ENCODE measurements at places on chromosomes 4 and X.

- no peak for DNase-seq
Measured at GRCh38 chr4:110663738-110664444, 41.0 kb upstream of the PITX2 start.

DNA sequence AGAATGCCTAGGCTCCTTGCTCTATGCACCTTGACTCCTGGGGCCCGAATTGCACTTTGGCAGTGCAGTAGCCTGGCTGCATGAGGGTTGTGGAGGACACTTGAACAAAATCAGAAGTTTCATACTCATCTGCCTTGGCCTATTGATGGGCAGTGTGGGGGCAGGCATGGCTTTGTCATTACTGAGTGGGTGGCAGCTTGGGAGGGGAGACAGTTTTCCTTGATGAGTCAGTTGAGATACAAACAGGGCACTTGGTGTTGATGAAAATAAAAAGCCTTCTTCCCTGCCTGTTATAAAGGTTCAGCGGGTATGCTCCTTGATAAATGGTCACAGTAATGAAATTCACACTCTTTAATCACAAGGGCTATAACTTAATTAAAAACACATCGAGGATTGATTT, 126.8 kb upstream of the MAMLD1 start:
- no peak for DNase-seq

DNA sequence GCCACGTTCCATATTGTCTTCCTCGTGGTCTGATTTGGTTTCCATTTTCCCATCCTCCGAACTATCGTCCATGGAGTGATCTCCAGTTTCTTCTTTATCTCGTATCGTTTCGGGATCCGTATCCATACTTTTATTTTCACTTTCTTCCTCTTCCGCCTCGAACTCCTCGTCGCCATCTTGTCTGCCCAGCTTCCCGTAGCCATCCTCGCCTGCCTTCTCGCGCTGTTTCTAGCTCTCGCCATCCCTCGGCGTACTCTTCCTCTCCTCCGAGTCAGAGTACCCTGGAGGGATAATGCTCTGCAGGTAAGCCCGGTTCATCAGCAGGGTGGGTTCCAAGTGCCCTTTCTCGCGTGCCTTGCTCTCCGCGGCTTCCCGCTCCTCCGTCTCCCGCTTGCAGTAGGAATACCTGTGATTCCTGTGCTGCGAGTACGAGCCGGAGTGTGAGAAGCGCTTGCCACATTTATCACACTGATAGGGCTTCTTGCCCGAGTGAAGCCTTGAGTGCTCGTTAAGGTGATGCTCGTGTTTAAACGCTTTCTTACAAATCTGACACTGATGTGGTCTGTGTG, 134.5 kb upstream of the TAPT1 start:
- DNase-seq, result no peak

GRCh38 chr4:139282065-139282720, 2.2 kb upstream of the MGARP start:
- DNase-seq, result no peak

- no peak for DNase-seq
Measured at GRCh38 chr4:38368613-38369012, 295.4 kb upstream of the KLF3 start.

- no peak for DNase-seq
Measured at GRCh38 chr4:75686346-75686745, 13.1 kb upstream of the G3BP2 start.

DNA sequence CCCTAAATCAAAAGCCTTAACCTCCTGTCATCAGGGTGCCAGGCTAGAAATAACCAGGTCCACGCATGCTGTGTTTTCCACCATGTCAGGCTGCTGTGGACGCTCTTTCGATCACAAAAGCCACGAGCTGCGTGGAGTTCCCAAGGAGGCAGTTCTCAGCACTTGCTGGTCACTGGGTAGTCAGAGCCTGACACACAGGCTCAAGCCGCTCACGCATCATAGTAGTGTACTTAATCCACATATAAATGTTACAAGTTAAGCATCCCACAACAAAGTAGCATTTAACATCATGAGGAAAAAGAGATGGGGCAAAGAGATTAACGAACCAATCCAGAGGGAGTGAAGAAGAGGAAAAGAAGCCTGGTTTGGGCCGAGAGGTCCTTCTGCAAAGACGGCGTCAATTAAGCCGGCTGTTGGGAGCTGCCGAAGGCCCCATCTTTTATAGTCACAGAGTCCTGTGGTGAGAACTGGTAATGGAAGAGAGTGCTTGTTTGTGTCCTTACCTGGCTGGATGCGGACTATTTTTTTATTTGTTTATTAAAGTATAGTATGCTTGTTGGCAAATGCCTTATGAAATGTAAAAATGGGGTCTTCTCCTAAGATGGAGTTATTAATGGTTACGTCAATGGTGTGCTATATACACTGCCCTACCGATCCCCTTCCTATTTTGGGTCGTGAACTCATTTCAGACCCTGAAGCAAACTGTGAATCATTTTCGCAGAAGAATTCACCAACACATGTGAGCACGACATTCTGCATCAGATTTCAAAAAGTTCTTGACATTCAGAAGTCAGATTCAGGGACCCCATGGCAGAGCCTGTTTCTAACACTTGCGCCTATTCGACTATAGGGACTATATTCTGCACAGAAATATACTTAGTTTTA, 675 bp downstream of the PRIMPOL start:
- no peak for DNase-seq

GRCh38 chr4:48223633-48224295, 45.9 kb downstream of the TEC start:
- no peak for DNase-seq

- DNase-seq, result no peak
Measured at GRCh38 chrX:56800307-56800706, 71.3 kb downstream of the NBDY start.

- DNase-seq, result no peak
Measured at GRCh38 chrX:45788941-45789348, 588.3 kb upstream of the DIPK2B start.

DNA sequence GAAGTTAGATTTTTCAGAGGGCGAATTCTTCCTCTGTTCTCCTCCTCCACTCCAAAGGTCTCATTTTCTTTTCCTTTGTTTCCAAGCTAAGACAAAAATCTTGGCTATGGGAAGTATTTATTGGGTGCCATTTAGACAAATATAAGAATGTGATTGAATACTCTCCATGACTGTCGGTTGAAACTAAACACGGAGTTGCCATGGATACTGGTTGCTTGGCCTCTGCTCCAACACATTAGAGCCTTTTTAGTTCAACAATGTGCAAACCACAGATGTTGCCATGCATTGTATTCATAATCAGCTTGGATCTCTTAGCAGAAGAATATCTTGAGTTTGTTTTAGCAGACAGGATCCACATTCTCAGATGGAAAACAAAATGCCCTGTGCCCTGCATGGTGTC, 366.5 kb upstream of the LCORL start:
- DNase-seq, result no peak

DNA sequence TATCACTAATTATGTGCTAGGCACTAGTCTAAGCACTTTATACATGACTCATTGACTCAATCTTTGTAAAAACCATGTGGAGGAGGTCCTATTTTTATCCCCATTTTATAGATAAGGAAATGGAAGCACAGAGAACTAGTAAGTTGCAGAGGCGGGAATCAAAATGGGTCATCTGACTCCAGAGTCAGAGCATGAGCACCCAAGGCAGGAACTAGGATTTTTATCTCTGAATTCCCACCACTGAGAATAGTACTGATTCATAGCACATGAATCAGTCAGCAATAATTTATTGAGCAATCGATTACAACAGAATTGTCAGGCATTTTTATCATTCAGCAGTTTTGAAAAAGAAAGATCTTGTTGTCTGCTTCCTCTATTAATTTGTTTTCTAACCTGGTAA, 19.3 kb downstream of the SCARB2 start:
- no peak for DNase-seq

GRCh38 chr4:123495530-123495929, 98.9 kb downstream of the SPRY1 start:
- DNase-seq, result no peak
